ENCODE measurements at places on chromosomes 12 and 14. TPM values are rescaled to one million over a fixed set of nuclear protein-coding genes. Genes with fewer than 3 reads are reported as not detected.

NUDT14 gene
- total RNA-seq, result 8.4 TPM

ANG gene
- 0.34 TPM for total RNA-seq

KCNMB4 gene
- 0.40 TPM for total RNA-seq

ACAD10 gene
- 20.8 TPM for total RNA-seq

PPP1R1A gene
- total RNA-seq, result not detected

TSPAN11 gene
- not detected for total RNA-seq

TPPP2 gene
- not detected for total RNA-seq

KRT7 gene
- 1.8 TPM for total RNA-seq

FOXG1 gene
- not detected for total RNA-seq

Measured in activated CD8-positive, alpha-beta memory T cell treated with anti-CD3 and anti-CD28 coated beads for 36 hours (primary cell).